Activated CD4-positive, alpha-beta T cell treated with anti-CD3 and anti-CD28 coated beads for 48 hours (primary cell): ENCODE measurements at places on chromosomes 3 and 15.

- DNase-seq, result no peak
Measured at GRCh38 chr3:4448187-4448586, 18.9 kb downstream of the SUMF1 start.

DNA sequence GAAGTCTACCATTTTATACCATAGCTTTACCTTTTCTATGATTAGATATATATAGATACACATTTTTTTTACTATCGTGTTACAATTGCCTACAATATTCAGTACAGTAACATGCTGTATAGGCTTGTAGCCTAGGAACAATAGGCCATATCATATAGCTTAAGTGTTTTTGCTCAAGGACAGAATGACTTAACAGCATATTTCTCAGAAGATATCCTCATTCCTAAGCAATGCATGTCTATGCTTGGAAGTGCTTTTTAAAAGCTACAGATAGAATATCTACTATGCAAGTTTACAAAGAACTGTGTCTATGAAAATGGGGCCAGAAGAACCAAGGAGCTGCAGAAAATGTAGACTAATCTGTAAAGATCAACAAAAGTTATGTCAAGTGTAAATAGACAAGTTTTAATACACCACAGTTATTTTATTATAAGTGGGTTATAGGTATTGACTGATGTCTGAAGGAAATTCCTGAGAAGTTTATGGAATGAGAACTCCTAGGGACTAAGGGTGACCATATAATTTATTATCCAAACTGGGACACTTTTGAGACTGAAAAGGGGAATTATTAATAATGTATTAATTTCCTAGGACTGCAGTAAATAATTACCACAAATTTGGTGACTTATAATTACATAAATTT is 138.7 kb upstream of the TGFBR2 start:
- DNase-seq, result no peak

DNA sequence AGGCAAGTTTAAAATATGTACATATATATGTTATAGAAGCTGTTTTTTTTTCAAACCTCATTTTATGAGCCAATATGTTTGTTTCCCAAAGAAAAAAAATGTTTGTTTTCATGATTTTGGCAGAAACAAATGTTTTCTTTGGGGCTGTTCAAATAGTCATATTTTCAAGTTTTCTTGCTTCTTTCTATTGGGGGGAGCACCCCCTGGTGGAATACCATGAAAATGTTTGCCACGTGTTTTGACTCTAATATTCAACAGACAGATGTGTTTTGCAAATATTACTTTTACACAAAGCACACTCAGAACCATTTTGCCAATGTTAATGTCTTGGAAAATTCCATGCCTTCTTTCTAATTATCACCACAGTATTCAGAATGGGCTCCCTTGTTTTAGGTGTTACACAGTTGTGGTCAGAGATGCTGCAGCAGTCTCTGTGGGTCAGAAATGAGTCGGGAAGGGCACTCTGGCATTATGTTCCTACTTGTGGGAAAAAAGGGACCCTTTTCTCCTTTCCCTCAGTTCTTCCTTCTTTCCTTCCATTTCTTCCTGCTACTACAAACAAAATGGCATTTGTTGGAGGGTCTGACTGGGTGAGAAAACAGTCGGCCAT is 817.0 kb downstream of the TUSC7 start:
- DNase-seq, result peak; percentile 13

GRCh38 chr3:33525232-33525631 is 85.0 kb upstream of the UBP1 start:
- no peak for DNase-seq

GRCh38 chr3:174100744-174101143 is 703.2 kb downstream of the NLGN1 start:
- DNase-seq, result no peak

DNA sequence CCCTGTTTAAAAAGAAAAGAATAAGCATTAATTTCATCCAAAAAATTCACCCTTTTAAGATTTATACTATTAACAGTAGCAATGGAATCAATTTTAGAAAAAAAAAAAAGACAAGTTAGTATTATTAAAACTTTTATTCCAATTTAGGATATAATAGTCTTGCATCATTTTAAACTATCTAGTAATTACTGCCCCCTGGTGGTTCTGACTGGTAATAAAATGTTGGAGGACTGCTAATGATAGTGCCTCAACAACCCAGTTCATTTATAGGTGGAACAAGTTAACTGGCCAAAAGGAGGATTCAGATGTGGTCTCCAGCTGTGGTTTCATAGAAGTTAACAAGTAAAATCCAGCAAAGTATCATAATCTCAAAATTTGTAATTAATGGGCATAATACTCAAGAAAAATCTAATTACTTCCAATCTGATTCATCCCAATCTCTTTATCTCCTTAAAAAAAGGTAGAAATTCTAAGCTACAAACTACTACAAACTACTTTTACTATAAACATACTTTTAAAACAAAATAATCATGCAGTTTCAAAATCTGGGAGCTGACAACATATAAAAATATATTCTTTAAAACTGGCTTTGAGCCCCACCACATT is 30.7 kb upstream of the WDR49 start:
- DNase-seq, result peak; percentile 44

- DNase-seq, result no peak
Measured at GRCh38 chr15:69479081-69479480, 26.5 kb downstream of the RPLP1 start.
